ENCODE measurements at places on chromosomes 4 and X. TPM values are rescaled to one million over a fixed set of nuclear protein-coding genes. Genes with fewer than 3 reads are reported as not detected.

SATL1 gene
- total RNA-seq = 0.99 TPM

SSX3 gene
- not detected for total RNA-seq

CENPVL2 gene
- 1.4 TPM for total RNA-seq

LIMCH1 gene
- 5.0 TPM for total RNA-seq

MAGEC1 gene
- not detected for total RNA-seq

TLR1 gene
- total RNA-seq = 0.07 TPM

TRAM1L1 gene
- 3.2 TPM for total RNA-seq

DACH2 gene
- 0.32 TPM for total RNA-seq

GABRG1 gene
- total RNA-seq = not detected

IL21 gene
- not detected for total RNA-seq

MEPE gene
- not detected for total RNA-seq

STPG2 gene
- 0.81 TPM for total RNA-seq

SPATA18 gene
- 13.6 TPM for total RNA-seq

KLF8 gene
- 9.4 TPM for total RNA-seq

GAB3 gene
- total RNA-seq = 0.60 TPM

GAGE13 gene
- not detected for total RNA-seq

CTAG1B gene
- not detected for total RNA-seq

KIT gene
- total RNA-seq = 1.4 TPM

TRIML1 gene
- not detected for total RNA-seq

TRPC3 gene
- 51.2 TPM for total RNA-seq

CPZ gene
- total RNA-seq = 12.0 TPM

TSPAN5 gene
- total RNA-seq = 24.4 TPM

ART3 gene
- 2.0 TPM for total RNA-seq

FGFR3 gene
- total RNA-seq = 47.3 TPM

NSUN7 gene
- 5.5 TPM for total RNA-seq

ZFP42 gene
- 0.12 TPM for total RNA-seq

F11 gene
- total RNA-seq = not detected

ATP2B3 gene
- total RNA-seq = 0.14 TPM

GSTCD gene
- 22.3 TPM for total RNA-seq

GASK1B gene
- total RNA-seq = 17.3 TPM

NXF2B gene
- total RNA-seq = not detected

SPACA5 gene
- not detected for total RNA-seq

NKRF gene
- 5.1 TPM for total RNA-seq

CNGA1 gene
- total RNA-seq = not detected

TRO gene
- total RNA-seq = 130 TPM

TMPRSS11B gene
- total RNA-seq = not detected

QRFPR gene
- 1.1 TPM for total RNA-seq

GAGE12H gene
- not detected for total RNA-seq

SHROOM3 gene
- total RNA-seq = 43.4 TPM

ZDHHC15 gene
- 2.9 TPM for total RNA-seq

GLOD5 gene
- not detected for total RNA-seq

TAPT1 gene
- 7.5 TPM for total RNA-seq

TASL gene
- total RNA-seq = not detected

RHOXF1 gene
- 0.42 TPM for total RNA-seq

ERCC6L gene
- 2.9 TPM for total RNA-seq

CPE gene
- total RNA-seq = 204 TPM

AMOT gene
- total RNA-seq = 27.2 TPM

TEX13B gene
- total RNA-seq = not detected

FAM53A gene
- total RNA-seq = 7.1 TPM

ADRA2C gene
- total RNA-seq = 11.4 TPM

HCCS gene
- total RNA-seq = 19.2 TPM

PLA2G12A gene
- 35.9 TPM for total RNA-seq

DRP2 gene
- 1.3 TPM for total RNA-seq

ZNF732 gene
- 1.7 TPM for total RNA-seq

HTR2C gene
- total RNA-seq = 0.04 TPM

NDST3 gene
- total RNA-seq = 0.24 TPM
